ENCODE measurements at places on chromosomes 7 and 10.
A peak's percentile ranks its signal among the peaks of the same experiment; 100 is the strongest.

DNA sequence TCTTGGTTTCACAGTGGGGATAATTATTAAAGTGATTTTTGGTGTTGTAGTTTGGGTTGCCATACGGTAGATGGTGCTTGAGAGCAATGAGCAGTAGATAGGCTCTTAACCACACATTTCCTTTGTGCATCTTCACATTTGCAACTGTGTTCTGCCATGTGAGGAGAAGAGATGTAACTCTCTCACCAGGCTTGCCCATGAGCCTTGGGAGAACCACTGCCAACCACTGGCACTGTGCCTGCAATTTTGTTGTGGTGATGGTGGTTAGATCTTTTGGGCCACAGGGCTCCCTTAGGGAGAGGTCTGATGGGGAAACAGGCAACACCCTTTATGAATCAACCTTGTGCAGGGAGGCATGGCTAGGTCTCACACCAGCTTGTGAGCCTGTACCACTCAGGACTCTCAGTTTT, 204.3 kb downstream of the CCDC7 start:
- H3K4me1 ChIP-seq = peaks cover 7% of the 10 kb centered on the region
- no peak overlapping the region for H3K27ac ChIP-seq

GRCh38 chr7:142513178-142513955, 235.9 kb upstream of the PRSS1 start:
- no peak overlapping the region for H3K27ac ChIP-seq
- H3K36me3 ChIP-seq = no peaks in the 10 kb centered on the region
- H3K27me3 ChIP-seq = no peaks in the 10 kb centered on the region
- peaks cover 4% of the 10 kb centered on the region for H3K4me1 ChIP-seq

DNA sequence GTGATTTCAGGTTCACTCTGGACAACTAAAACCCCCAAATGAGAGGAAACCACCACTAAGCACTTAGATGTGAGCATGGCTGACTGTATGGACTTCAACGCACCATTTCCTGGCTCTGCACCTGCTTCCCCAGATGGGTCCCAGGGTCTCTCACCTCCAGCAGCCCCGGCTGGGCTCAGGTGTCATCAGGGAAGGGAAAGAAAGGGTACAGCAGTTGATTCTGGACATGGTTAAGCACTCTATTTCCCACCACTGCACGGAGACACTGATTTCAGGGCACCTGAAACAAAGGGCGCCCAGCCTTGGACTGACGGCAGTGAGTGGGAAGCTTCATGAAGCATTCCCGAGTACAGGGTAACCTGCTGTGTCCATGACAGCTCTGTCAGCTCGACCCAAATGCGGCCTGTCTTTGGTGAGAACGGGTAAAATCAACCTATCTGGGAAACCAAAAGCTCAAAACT, 19.0 kb downstream of the FAM53B start:
- no peak overlapping the region for H3K27ac ChIP-seq
- H3K36me3 ChIP-seq = no peaks in the 10 kb centered on the region
- H3K4me3 ChIP-seq = no peak overlapping the region
- no peak for DNase-seq
- no peaks in the 10 kb centered on the region for H3K27me3 ChIP-seq

- H3K27me3 ChIP-seq = no peaks in the 10 kb centered on the region
- no peak overlapping the region for H3K27ac ChIP-seq
- H3K4me1 ChIP-seq = no peaks in the 10 kb centered on the region
Observed at GRCh38 chr7:22413211-22413610, 56.3 kb upstream of the RAPGEF5 start.

GRCh38 chr7:28299556-28299955, 112.8 kb upstream of the CREB5 start:
- no peak overlapping the region for H3K27ac ChIP-seq
- DNase-seq = no peak
- H3K36me3 ChIP-seq = no peaks in the 10 kb centered on the region
- H3K4me1 ChIP-seq = no peaks in the 10 kb centered on the region
- H3K4me3 ChIP-seq = no peak overlapping the region
- no peaks in the 10 kb centered on the region for H3K27me3 ChIP-seq

- DNase-seq = no peak
- H3K4me3 ChIP-seq = no peak overlapping the region
- H3K36me3 ChIP-seq = no peaks in the 10 kb centered on the region
- no peaks in the 10 kb centered on the region for H3K27me3 ChIP-seq
Observed at GRCh38 chr10:18109341-18109870, 30.8 kb upstream of the CACNB2 start.

GRCh38 chr10:70267161-70267933, 16.5 kb downstream of the NPFFR1 start:
- no peak overlapping the region for H3K27ac ChIP-seq
- H3K27me3 ChIP-seq = no peaks in the 10 kb centered on the region
- DNase-seq = peak; percentile 70
- no peaks in the 10 kb centered on the region for H3K36me3 ChIP-seq
- H3K4me3 ChIP-seq = no peak overlapping the region
- H3K4me1 ChIP-seq = no peaks in the 10 kb centered on the region

GRCh38 chr7:128431221-128431620, 21.4 kb upstream of the IMPDH1 start:
- peak; percentile 88 for DNase-seq
- H3K36me3 ChIP-seq = no peaks in the 10 kb centered on the region
- no peak overlapping the region for H3K4me3 ChIP-seq
- peaks cover 5% of the 10 kb centered on the region for H3K4me1 ChIP-seq
- H3K27ac ChIP-seq = no peak overlapping the region

DNA sequence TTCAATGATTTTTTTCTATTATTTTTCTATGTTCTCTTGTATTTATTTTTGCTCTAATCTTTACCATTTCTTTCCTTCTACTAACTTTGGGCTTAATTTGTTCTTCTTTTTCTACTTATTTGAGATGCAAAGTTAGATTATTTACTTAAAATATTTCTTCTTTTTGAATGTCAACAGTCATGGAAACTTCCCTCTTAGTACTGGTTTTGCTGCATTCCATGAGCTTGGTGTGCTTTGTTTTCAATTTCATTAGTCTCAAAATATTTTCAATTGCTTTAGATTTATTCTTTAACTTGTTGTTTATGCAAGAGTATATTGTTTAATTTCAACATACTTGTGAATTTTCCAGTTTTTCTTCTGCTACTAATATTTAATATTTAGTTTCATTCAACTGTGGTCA, 230.4 kb downstream of the LRRTM3 start:
- no peaks in the 10 kb centered on the region for H3K36me3 ChIP-seq
- H3K4me3 ChIP-seq = no peak overlapping the region
- no peak overlapping the region for H3K27ac ChIP-seq

DNA sequence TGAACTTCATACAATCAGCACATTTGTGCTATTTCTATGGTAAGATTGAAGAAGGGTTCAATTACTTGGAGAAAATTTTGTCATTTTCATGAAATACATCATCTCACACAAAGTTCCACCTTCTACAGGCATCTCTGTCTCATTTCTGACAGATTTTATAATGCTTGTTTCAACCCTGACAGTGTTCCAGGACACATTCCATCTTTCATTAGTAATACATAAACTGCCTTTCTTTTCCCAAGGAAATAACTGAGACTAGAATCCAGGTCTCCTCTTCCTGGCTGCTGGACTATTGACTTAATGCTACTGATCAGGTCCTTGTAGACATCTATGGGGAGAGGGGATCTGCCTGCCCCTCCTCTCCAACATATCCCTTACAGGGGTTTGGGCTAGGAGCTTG, 70.1 kb upstream of the PLPP4 start:
- no peaks in the 10 kb centered on the region for H3K27me3 ChIP-seq
- no peak overlapping the region for H3K4me3 ChIP-seq
- no peak for DNase-seq
- no peaks in the 10 kb centered on the region for H3K36me3 ChIP-seq
- no peak overlapping the region for H3K27ac ChIP-seq

GRCh38 chr7:133044722-133045473, 37.0 kb downstream of the CHCHD3 start:
- no peak overlapping the region for H3K4me3 ChIP-seq
- no peaks in the 10 kb centered on the region for H3K36me3 ChIP-seq
- H3K27me3 ChIP-seq = no peaks in the 10 kb centered on the region
- H3K27ac ChIP-seq = no peak overlapping the region
- no peak for DNase-seq

DNA sequence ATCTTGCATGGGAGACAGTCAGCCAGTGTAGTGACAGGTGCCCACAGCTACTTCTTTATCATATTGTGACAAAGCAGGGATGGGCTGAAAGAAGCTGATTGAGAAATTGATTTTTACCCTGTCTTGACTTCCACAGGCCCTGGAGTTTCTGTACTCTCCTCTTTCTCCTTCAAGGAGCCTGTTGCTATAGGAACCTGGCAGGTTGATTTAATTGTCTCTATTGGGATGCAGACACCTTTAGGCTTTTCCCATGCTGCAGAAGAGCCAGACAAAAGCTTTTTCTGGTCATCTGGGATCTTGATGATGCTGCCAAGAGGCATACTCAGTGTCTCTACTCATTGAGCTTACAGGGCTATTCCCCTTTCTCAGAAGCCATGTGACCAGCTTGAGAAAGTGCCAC, 754.8 kb downstream of the KCNMA1 start:
- H3K36me3 ChIP-seq = peaks cover 8% of the 10 kb centered on the region
- H3K27ac ChIP-seq = no peak overlapping the region

DNA sequence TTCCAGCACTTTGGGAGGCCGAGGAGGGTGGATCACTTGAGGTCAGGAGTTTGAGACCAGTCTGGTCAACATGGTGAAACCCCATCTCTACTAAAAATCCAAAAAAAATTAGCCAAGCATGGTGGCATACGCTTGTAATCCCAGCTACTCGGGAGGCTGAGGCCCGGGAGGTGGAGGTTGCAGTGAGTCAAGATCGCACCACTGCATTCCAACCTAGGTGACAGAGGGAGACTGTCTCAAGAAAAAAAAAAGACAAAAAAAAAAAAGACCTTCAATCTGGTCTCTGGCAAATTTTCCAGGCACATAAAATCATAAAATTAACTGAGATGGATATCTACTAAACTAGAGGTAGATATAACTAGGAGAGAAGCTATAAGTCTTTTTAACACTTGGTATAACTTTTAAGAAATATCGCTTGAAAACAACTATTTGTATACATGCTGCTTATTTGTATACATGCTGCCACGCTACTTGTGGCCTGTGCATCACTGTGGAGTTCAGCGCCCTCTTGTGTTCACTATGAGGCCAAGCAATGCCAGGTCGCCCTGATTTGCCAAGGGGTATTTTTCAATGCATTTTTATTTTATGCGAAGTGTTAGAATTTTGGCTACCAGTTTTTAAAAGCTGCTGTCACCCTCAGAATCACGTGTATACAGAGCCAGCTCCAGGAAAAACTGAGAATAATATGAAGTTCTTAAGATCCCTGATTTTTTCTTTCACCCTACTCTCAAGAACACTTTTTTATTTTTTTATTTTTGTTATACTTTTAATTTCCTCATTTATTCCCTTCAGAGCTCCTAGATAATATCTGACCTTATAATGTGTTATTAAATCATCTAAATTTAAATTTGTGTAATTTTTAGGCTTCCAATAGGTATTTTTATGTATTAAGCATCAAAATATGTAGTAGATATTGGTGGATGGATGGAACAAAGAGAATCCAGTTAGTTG, 26.7 kb downstream of the CYCS start:
- H3K4me1 ChIP-seq = no peaks in the 10 kb centered on the region
- DNase-seq = peak; percentile 88
- no peak overlapping the region for H3K4me3 ChIP-seq
- H3K27me3 ChIP-seq = no peaks in the 10 kb centered on the region
- H3K27ac ChIP-seq = no peak overlapping the region

DNA sequence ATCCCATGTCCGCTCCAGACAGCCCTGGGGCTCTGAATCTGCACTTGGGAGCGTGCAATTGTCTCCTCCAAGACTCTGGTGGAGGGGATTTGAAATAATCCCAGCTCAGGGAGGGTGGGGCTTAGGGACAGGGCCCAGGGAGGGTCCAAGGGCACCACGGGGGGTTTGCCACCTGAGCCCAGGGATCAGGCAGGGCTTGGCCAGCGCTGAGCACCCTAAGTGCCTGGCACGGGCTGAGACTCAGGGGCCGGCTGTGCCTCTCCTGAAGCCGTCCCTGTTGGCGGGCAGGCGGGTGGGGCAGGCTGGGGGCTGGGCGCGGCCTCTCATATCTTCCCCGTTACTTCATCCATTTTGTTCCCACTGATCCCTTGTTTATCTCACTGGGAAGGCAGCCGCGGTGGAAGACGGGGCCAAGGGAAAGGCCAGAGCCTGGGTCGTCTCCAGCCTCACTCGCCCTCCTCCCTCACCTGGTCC, 41.8 kb upstream of the ELN start:
- DNase-seq = no peak
- no peaks in the 10 kb centered on the region for H3K27me3 ChIP-seq
- no peak overlapping the region for H3K4me3 ChIP-seq
- no peaks in the 10 kb centered on the region for H3K36me3 ChIP-seq
- no peak overlapping the region for H3K27ac ChIP-seq

DNA sequence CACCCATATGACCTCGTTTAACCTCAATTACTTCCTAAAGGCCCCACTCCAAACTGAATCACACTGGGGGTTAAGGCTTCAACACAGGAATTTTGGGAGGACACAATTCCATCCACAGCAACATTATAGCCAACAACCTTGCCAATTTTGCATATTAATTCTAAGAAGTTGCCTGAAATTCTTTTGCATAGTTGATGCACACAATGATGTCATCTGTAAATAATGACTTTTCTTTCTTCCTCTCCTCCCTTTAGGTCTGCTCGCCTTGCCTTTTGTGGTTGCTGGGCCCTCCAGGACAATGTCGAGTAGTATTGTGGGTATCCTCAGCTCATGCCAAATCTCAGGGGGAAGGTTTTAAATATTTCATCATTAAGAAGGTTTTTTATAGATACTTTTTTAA, 16.0 kb upstream of the CAMK2B start:
- no peak overlapping the region for H3K27ac ChIP-seq
- no peak overlapping the region for H3K4me3 ChIP-seq
- DNase-seq = no peak
- no peaks in the 10 kb centered on the region for H3K36me3 ChIP-seq
- peaks cover 2% of the 10 kb centered on the region for H3K27me3 ChIP-seq

DNA sequence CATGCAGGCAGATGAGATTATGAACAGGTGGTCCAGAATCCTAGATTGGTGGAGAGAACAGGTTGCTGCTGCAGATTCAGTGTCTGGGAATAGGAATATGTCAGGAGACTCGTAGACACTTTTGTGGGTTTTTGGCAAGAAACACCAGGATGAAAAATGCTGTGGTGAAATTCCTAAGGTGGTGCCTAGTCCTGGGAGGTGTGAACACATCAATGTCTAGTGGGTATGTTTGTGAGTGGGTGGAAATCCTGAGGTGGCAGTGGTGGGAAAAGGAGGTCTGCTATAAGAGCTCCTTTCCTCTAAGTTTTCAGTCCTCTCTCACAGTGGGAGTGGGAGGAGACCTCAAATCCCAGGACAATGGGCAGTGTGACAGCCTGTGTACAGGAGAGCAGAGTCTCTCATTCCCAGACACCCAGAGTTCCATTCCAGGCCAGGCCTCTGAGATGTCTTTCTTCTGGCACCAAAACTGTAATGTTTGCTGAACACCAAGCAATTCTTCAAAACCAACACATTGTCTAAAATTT, 5.1 kb downstream of the ERV3-1 start:
- H3K27ac ChIP-seq = no peak overlapping the region
- peaks cover 17% of the 10 kb centered on the region for H3K4me1 ChIP-seq
- H3K4me3 ChIP-seq = no peak overlapping the region
- DNase-seq = no peak
- H3K27me3 ChIP-seq = no peaks in the 10 kb centered on the region
